ENCODE measurements at places on chromosomes 7 and 10.

- no peak for DNase-seq
Observed at GRCh38 chr10:27088119-27089044, 11.9 kb downstream of the ANKRD26 start.

DNA sequence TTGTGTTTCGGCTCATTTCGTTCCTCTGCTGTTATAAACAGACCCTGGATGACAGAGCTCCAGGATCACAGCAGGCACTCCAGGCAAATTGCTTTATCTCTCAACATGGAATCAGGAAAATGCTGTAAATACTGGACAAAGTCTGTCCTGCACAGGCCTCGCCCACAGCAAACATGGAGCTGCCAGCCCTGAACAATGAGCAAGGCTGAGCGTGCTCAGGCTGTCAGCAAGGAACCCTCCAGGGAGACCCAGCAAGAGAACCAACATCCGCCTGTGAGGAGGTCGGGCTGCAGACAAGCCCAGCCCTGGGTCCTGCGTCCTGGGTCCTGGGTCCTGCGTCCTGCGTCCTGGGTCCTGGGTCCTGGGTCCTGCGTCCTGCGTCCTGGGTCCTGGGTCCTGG, 180.8 kb downstream of the PTPRN2 start:
- peak; percentile 51 for DNase-seq

DNA sequence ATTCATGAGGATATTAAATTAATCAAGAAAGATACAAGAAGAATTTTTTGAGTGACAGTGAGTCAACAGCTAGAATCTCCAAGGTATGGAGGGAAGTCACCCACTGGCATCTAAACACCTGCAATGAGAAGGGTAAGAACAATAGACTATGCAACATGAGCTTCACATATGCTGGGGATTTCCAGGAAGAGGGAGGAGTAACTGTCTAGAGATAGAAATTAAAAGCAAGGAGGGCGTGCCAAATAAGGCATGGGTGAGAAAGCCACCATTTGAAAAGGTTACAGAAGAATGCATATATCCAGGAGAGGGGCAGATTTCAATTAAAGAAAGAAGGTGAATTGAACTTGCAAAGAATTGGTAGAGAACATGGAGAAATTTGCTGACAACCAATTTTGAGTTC, 365.7 kb downstream of the GPR37 start:
- DNase-seq, result no peak

- no peak for DNase-seq
Observed at GRCh38 chr7:107387573-107388219, 82.2 kb upstream of the GPR22 start.

DNA sequence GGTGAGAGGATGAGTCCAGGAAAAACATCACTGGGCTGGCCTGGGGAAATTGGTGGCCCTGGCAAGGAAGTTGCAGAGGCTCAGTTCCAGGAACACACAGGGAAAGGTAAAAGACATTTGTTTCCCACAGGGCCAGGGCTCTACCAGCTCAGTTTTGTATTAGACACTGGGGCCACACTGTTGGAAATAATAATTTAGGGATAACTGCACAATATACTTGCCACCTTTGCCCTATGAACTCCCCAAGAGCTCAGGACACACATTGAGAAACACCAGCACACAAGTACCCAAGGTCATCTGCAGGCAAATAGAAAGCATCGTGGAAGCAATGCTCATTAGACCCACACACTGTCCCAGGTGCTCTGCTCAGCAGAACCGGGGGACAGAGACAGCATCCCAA, 617.6 kb downstream of the PTPRN2 start:
- DNase-seq, result no peak

GRCh38 chr10:49111320-49111698, 4.0 kb downstream of the VSTM4 start:
- no peak for DNase-seq

DNA sequence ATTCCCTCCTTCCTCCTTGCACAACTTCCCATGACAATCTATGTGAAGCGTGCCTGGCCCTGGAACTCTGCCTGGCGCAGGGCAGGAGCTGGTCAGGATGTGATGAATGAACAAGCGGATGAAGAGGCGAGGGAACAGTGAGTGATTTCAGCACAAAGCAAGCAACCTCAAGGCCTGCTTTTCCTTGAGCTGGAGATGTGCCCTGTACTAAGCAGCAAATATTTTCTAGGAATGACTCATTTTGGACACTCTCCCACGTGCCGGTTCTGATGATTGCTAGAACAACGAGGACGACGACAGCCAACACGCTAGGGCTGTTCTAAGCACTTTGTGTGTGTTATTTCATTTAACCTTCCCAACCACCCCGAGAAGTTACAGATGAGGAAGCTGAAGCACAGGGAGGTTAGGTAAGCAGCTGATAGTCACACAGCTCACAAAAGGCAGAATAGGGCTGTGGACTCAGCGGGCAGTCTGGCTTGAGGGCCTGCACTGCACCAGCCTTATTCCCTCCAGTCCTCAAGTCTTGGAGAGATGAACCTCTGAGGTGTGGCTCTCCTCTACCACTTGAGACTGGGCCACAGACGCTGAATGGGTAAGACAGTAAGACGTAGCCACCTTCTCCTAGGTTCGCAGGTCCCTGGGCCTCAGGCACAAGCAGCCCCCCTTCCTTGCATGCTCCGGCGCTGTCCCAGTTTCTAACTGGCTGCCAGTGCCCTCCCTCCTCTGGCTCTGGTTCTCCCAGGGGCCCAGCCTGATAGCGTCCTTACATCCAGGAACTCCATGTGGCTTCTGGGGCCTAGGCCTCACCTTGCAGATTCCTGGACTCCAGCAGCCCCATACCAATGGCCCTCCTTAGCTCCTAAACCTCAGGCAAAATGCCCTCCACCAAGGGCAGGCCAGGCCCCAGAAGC, 59.0 kb downstream of the YKT6 start:
- DNase-seq, result peak; percentile 81

DNA sequence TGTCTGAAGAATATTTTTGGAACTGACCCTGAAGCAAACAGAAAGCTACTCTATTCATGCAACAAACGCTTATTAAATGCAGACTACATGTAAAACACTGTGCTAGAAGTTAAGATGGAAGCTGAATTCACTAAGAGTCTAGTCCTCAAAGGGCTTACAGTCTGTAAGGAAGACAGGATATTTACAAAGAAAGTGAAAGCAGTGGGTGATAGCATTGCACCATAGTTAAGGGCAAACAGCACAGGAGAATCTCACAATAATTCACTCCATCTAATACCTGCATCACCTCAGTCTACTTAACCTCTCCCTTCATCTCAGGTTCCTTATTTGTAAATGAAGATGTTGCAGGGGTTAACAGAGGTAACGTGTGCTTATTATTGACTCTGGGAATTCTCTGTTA, 360.0 kb upstream of the AOAH start:
- DNase-seq, result no peak

DNA sequence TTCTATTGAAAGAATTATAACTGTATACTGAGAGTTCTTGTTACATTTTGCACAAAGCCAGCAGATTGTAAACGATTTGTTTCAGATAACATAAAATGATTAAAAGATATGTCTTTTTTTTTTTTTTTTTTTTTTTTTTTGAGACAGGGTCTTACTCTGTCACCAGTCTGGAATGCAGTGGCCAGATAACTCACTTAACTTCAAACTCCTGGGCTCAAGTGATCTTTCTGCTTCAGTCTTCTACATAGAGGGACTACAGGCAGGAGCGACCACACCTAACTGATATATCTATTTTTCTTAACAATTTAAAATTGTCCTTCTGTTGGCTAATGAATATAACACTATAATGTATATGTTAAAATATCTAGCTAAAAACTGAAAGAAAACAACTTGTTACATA, 317.3 kb upstream of the CACNA2D1 start:
- DNase-seq, result no peak

GRCh38 chr10:93319896-93320295, 162.2 kb downstream of the MYOF start:
- DNase-seq, result no peak

DNA sequence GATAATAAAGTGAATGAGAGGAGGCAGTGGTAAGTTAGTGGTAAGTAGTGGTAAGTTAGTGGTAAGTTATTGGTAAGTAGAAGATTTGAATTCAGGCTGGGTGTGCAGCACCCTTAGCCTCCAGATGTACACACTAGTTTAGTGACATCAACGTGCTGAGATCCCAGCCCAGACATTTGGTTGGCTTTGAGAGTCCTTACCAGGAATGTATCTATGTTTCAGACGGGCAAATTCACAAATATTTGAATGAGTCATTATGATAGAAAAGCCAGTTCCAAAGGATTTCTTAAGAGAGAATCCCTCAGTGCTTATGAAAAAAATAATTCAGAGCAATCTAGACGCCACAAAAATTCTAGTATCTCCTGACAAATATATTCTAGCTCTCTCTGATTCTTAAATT, 70.0 kb downstream of the ARL4A start:
- no peak for DNase-seq

DNA sequence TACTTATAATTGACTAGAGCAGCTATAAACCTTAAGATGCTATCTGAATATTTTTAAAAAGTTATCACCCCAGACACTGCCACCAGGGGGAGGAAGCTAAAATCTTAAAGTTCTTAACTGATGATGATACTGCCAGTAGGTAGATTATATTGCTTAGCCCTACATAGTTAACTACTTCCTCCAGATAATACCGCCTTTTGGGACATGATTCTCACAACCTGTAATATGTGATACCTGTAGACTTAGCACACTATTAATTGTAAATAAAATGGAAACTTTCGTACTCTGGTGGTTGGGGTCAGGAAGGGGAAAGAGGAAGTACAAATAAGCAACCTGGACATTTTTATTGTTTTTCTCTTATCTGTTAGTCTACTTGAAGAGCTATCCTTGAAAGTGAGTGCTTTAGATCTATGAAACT, 268.9 kb downstream of the ADK start:
- no peak for DNase-seq

DNA sequence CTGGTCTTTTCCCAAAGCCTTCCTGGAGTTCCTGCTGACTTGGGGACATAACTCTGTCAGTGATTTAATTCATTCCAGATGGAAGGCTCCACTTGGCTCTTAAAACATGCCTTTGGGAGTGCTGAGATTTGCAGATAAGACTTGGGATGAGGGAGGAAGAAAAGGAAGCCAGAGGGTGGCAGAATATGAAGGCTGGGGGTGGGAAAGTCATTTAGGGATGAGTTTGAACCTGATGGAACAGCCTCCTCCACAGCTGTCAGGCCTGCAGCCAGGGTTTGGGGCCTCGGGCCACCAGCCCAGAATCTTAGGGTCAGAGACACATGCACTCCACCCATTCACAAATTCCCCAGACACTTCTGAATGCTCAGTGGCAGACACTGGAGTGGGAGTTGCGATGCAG, 28.4 kb upstream of the EIF5AL1 start:
- peak; percentile 84 for DNase-seq

DNA sequence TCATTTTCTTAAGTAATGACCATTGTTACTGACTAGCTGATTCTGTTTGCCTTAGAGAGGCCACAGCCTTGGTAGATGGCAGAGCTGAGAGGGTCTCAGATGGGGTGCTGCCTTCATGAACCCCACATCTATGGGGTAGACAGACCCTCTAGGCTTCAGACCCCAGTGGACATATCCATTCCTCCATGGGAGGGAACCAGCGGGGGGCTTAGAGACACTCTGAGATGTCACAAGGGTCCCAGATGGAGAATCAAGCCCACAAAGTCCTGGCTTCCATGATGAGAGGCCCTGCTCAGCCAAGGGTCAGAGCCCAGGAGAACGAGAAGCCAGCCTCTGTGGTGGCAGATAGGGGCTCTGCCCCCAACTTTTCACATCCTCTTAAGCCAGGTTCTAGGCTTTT, 408.6 kb downstream of the TCERG1L start:
- DNase-seq, result no peak

DNA sequence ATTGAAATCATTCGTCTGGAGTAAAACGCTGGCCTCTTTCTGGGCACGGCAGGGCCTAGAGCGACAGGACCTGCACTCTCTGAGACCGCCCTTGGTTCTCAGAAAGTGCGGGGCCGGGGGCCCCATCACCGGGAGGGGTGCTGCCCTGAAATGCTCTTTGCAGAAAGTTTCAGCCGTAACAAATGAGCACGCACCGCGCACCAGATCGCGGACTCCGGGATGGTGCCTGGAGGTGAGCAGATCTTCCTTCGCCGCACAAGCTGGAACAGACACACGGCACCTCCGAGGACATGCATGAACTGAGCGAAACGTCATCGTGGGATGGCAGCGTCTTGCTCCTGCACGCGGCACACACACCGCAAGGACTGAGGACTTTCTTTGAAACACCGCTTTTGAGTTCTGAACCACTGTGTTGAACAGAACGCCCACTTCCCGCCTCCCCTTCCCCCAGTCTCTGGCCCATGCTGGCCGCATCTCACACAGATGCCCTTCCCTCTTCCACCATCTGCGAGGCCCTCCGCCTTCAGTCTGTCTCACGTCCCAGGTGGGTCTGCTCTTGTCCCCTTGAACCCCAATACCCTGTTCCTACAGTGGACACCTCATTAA, 538.7 kb upstream of the MGMT start:
- DNase-seq, result no peak

- DNase-seq, result no peak
Observed at GRCh38 chr7:41306486-41306885, 396.4 kb downstream of the INHBA start.

- no peak for DNase-seq
Observed at GRCh38 chr10:133405844-133406527, 12.0 kb downstream of the MTG1 start.

DNA sequence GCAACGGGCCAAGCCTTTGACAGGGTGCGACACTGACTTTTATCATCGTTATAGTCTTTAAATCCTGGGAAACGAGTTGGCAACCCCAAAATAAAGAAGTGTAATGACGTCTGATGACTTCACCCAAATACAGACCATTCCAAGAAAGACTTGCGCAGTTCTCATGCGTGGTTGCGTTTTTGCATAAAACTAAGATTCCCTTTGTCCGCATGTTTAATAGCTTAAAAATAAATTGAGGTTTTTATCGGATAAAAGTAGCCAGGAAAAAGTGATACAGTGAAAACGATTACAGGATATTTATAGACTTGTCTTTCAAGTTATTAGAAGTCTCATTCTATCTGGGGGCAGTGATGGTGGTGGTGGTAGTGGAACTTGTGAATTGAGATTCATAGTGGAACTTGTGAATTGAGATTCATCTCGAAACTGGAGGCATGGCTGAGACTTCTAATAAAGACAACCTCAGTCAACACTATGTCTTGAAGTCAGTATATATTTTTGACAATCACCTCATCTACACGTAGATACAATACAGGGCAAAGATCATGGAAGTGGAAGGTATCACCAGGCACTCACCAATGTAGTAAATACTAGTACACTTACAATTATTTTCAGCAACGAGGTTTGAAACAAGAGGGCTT, 1.2 kb upstream of the NAMPT start:
- DNase-seq, result no peak

DNA sequence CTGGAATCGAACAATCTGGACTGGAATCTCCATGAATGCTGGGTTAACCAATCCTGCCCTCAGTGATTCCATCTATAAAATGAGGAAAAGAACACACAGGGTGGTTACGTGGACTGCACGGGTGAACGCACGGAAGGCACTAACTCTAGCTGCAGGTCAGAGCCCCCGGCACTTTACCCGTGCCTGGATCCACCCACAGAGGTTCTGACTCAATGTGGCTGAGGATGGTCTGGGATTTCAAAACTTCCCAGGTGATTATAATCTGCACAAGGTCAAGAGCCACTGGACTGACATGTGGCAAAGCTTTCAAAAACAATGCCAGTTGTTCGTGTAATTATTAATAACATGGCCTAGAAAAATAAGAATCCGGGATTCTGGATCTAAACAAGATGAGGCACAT, 29.2 kb downstream of the KIAA1549 start:
- DNase-seq, result no peak
